ENCODE measurements at places on chromosomes 7 and 10. TPM values are rescaled to one million over a fixed set of nuclear protein-coding genes. Genes with fewer than 3 reads are reported as not detected.

Gene ARHGAP12
- 15.0 TPM for total RNA-seq

Gene NPFFR1
- not detected for total RNA-seq

Gene FXYD4
- not detected for total RNA-seq

Gene THSD7A
- not detected for total RNA-seq

Gene CFTR
- total RNA-seq = not detected

Gene ZNF22
- total RNA-seq = 53.2 TPM

Gene UNCX
- total RNA-seq = not detected

Gene SLC26A4
- total RNA-seq = 0.19 TPM

Gene PRPS1L1
- not detected for total RNA-seq

Gene ZNF37A
- total RNA-seq = 18.0 TPM

Gene TRIM73
- 0.22 TPM for total RNA-seq

Gene AKR1D1
- not detected for total RNA-seq

Gene MSMB
- not detected for total RNA-seq

Gene CUX1
- 92.4 TPM for total RNA-seq

- H3K27ac ChIP-seq = no peak overlapping the region
- H3K36me3 ChIP-seq = no peaks in the 10 kb centered on the region
- H3K27me3 ChIP-seq = no peaks in the 10 kb centered on the region
- no peaks in the 10 kb centered on the region for H3K4me1 ChIP-seq
These were observed 190.8 kb downstream of the TRIL start for GRCh38 chr7:28767356-28767755.

- no peak overlapping the region for H3K4me3 ChIP-seq
- no peaks in the 10 kb centered on the region for H3K27me3 ChIP-seq
- no peaks in the 10 kb centered on the region for H3K4me1 ChIP-seq
- no peak for DNase-seq
These were observed 58.9 kb downstream of the PIP4K2A start for GRCh38 chr10:22655312-22655981.

GRCh38 chr7:150974468-150975391, 3.4 kb downstream of the KCNH2 start:
- H3K27me3 ChIP-seq = no peaks in the 10 kb centered on the region
- H3K4me1 ChIP-seq = peaks cover 31% of the 10 kb centered on the region
- no peak overlapping the region for H3K27ac ChIP-seq
- peak overlapping the region; percentile 73 for H3K4me3 ChIP-seq
- DNase-seq = peak; percentile 86

DNA sequence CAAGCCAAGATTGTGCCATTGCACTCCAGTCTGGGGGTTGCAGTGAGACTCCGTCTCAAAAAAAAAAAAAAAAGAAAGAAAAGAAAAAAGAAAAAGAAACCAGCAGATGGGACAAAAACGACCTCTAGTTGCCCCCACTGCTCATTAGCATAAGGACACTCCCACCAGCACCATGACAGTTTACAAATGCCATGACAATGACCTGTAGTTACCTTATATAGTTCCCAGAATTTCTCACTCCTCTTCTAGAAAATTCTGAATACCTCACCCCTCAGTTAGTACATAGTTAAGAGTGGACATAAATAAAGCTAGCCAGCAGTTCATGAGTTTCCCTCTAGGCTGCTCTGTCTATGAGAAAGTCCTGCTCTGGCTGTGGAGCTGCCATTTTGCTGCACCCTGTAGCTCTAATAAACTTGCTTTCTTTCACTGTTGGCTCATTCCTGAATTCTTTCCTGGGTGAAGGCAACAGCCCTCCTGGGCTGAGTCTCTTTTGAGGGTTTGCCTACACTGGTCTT, 276.8 kb upstream of the AKR1E2 start:
- no peaks in the 10 kb centered on the region for H3K36me3 ChIP-seq
- H3K4me1 ChIP-seq = no peaks in the 10 kb centered on the region
- DNase-seq = no peak

- DNase-seq = no peak
- no peak overlapping the region for H3K27ac ChIP-seq
- H3K4me3 ChIP-seq = no peak overlapping the region
- no peaks in the 10 kb centered on the region for H3K4me1 ChIP-seq
- H3K27me3 ChIP-seq = no peaks in the 10 kb centered on the region
These were observed 120.7 kb downstream of the TRRAP start for GRCh38 chr7:98998821-98999725.

DNA sequence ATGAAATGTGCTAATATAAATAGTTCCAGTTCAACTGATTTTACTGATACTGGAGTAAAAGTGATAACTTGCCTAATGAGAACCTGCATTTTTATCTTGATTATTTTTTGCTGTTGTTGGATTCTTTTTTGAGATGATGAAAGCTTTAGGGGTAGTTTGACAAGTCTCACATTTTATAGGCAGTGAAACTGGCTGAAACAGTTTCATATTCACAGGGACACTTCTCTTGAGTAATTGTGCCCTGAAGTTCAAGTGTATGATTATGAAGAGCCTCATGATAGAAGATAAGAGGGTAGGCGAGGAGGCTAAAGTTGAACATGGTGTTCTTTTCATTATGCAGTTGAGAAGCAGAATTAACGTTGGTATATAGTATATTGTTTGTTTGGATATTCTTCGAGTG, 5.1 kb downstream of the AUTS2 start:
- DNase-seq = no peak
- 0 out of 2 replicates have a peak, but pooled peaks cover 4% of the 10 kb centered on the region for H3K27me3 ChIP-seq
- no peak overlapping the region for H3K27ac ChIP-seq
- no peak overlapping the region for H3K4me3 ChIP-seq
- H3K4me1 ChIP-seq = peaks cover 31% of the 10 kb centered on the region
- H3K36me3 ChIP-seq = no peaks in the 10 kb centered on the region

GRCh38 chr10:122460891-122461293, 461 bp upstream of the HTRA1 start:
- no peaks in the 10 kb centered on the region for H3K27me3 ChIP-seq
- H3K4me1 ChIP-seq = no peaks in the 10 kb centered on the region
- no peak overlapping the region for H3K27ac ChIP-seq
- no peak overlapping the region for H3K4me3 ChIP-seq
- DNase-seq = no peak

GRCh38 chr10:88256886-88257285, 326.2 kb downstream of the RNLS start:
- no peaks in the 10 kb centered on the region for H3K27me3 ChIP-seq
- no peak overlapping the region for H3K27ac ChIP-seq
- no peak overlapping the region for H3K4me3 ChIP-seq
- H3K4me1 ChIP-seq = no peaks in the 10 kb centered on the region
- no peak for DNase-seq

DNA sequence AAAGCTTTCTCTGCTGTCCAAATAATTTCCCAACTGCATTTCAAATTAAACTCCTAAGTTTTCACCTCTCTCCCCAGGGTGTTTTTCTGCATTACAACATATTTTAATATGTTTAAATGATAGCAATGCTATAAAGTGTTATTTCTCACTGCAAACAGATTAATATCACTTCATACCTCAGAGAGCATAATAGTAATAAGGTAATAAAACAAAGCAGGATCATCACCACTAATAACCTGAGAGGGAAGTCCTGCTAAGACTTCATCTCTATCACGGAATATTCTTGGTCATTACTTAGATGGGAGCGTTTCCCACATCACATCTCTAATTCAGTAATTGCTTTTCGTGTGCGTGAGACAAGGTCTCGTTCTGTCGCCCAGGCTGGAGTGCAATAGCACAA, 168.8 kb downstream of the PARD3 start:
- no peaks in the 10 kb centered on the region for H3K4me1 ChIP-seq
- no peak for DNase-seq
- no peak overlapping the region for H3K27ac ChIP-seq

DNA sequence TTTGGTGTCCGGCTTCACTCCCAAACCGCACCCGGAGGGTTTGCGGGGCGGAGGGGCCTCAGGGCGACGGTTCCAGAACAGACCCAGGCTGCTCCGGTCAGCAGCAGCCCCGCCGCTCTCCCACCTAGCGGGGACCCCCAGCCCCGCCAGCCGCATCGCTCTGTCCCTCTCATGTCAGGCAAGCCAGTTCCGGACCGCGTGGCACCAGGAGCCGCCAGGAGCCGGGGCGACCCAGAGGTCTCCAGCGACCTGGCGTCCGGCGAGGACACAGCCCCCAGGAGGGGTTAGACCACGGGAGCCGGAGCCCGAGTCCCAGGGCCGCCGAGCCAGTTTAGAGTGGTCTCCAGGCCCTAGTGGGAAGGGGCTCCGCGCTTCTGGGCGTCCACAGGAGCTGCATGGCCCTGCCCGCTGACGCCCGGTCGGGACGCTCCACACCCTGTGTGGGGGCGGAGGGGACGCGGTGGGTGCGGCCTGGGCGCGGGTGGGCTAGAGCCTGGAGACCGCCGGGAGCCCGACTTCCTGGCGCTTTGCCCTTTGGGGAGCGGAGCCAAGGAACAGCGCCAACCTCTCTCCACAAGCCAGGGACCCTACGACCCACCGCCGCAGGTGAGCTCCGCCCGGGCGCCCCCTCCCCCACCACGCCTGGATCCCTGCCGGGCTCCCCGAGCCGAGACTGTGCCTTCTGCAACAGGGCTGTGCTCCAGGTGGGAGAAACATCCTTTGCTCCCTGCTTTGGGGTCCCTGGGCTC, 43.4 kb downstream of the ZNF117 start:
- no peak overlapping the region for H3K4me3 ChIP-seq
- no peak for DNase-seq
- no peaks in the 10 kb centered on the region for H3K36me3 ChIP-seq
- no peaks in the 10 kb centered on the region for H3K4me1 ChIP-seq

DNA sequence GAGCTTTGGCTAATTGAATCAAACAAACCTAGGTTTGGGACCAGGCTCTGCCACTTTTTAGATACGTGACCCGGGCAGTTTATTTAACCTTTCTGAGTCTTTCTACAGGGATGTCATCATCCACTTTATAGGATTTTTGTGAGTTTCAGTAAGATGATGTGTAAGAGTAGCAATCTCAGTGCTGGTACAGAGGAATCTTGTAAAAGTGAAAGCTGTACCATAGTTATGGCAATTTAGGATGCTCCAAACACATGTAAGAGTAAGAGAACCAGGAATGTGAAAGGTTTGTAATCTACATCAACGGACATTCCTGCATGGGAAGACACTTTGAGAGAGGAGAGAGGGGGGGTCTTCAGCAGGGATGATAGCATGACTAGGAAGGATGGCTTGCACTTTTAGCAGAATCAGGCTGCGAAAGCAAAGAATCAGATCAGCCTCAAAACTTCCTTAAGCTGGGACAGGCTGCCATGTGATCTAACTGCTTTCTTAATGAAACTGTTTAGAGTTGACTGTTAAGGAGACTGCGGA, 968 bp downstream of the NOLC1 start:
- peak overlapping the region; percentile 94 for H3K4me3 ChIP-seq
- peaks cover 13% of the 10 kb centered on the region for H3K4me1 ChIP-seq
- DNase-seq = no peak
- no peaks in the 10 kb centered on the region for H3K27me3 ChIP-seq
- H3K27ac ChIP-seq = peak overlapping the region; percentile 70
- H3K36me3 ChIP-seq = peaks cover 12% of the 10 kb centered on the region

GRCh38 chr7:78207269-78207668, 408.7 kb downstream of the PHTF2 start:
- no peaks in the 10 kb centered on the region for H3K4me1 ChIP-seq
- H3K27me3 ChIP-seq = no peaks in the 10 kb centered on the region
- no peak overlapping the region for H3K27ac ChIP-seq
- H3K4me3 ChIP-seq = no peak overlapping the region
- DNase-seq = no peak

GRCh38 chr7:12635830-12636229, 51.6 kb upstream of the ARL4A start:
- no peaks in the 10 kb centered on the region for H3K27me3 ChIP-seq
- H3K4me1 ChIP-seq = no peaks in the 10 kb centered on the region
- no peak overlapping the region for H3K27ac ChIP-seq
- no peak overlapping the region for H3K4me3 ChIP-seq
- DNase-seq = no peak
- H3K36me3 ChIP-seq = no peaks in the 10 kb centered on the region

DNA sequence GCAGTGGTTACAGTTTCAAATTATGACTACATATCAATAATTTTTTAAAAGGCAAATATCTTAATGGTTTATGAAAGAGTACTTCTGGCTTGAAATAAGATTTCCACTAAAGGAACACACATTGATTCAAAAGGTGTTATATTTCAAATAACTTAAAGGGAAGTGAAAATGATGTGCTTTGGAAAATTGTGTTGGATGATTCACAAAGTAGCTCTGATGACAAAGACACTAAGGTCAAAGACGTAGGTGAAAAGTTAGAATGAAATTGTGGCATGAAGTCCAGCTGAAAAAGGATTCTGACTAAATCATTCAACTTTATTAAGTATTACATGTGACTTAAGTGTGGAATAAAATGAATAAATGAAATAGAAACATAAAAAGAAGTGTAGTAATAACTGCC, 20.8 kb upstream of the OR2A5 start:
- no peak overlapping the region for H3K27ac ChIP-seq
- H3K27me3 ChIP-seq = no peaks in the 10 kb centered on the region
- DNase-seq = no peak
- H3K4me3 ChIP-seq = no peak overlapping the region
- no peaks in the 10 kb centered on the region for H3K4me1 ChIP-seq
- H3K36me3 ChIP-seq = no peaks in the 10 kb centered on the region

GRCh38 chr7:158997110-158997453, 140.7 kb downstream of the DYNC2I1 start:
- H3K4me1 ChIP-seq = no peaks in the 10 kb centered on the region
- H3K27ac ChIP-seq = no peak overlapping the region
- H3K4me3 ChIP-seq = no peak overlapping the region

- H3K27me3 ChIP-seq = no peaks in the 10 kb centered on the region
- DNase-seq = no peak
- H3K36me3 ChIP-seq = no peaks in the 10 kb centered on the region
- no peak overlapping the region for H3K27ac ChIP-seq
- H3K4me3 ChIP-seq = no peak overlapping the region
These were observed 7.1 kb downstream of the HECW1 start for GRCh38 chr7:43119371-43120075.

GRCh38 chr7:15669443-15670090, 16.9 kb downstream of the MEOX2 start:
- no peaks in the 10 kb centered on the region for H3K27me3 ChIP-seq
- DNase-seq = no peak
- H3K27ac ChIP-seq = no peak overlapping the region
- no peaks in the 10 kb centered on the region for H3K4me1 ChIP-seq
- no peaks in the 10 kb centered on the region for H3K36me3 ChIP-seq

GRCh38 chr7:129707910-129708499, 96.5 kb downstream of the NRF1 start:
- H3K27me3 ChIP-seq = no peaks in the 10 kb centered on the region
- H3K27ac ChIP-seq = no peak overlapping the region
- DNase-seq = no peak
- no peaks in the 10 kb centered on the region for H3K4me1 ChIP-seq
- H3K36me3 ChIP-seq = peaks cover 8% of the 10 kb centered on the region

GRCh38 chr10:12975266-12975665, 26.2 kb downstream of the CCDC3 start:
- H3K36me3 ChIP-seq = no peaks in the 10 kb centered on the region
- no peaks in the 10 kb centered on the region for H3K27me3 ChIP-seq
- H3K4me1 ChIP-seq = peaks cover 73% of the 10 kb centered on the region
- H3K4me3 ChIP-seq = peak overlapping the region; percentile 59
- peak; percentile 80 for DNase-seq

GRCh38 chr10:6022660-6023059, 39.5 kb downstream of the IL2RA start:
- no peaks in the 10 kb centered on the region for H3K4me1 ChIP-seq
- 0 out of 2 replicates have a peak, but pooled peaks cover 2% of the 10 kb centered on the region for H3K27me3 ChIP-seq
- DNase-seq = no peak
- no peaks in the 10 kb centered on the region for H3K36me3 ChIP-seq
- H3K27ac ChIP-seq = no peak overlapping the region
- H3K4me3 ChIP-seq = no peak overlapping the region

- H3K27me3 ChIP-seq = no peaks in the 10 kb centered on the region
- DNase-seq = no peak
- H3K27ac ChIP-seq = no peak overlapping the region
- no peaks in the 10 kb centered on the region for H3K36me3 ChIP-seq
- no peaks in the 10 kb centered on the region for H3K4me1 ChIP-seq
- no peak overlapping the region for H3K4me3 ChIP-seq
These were observed 15.7 kb upstream of the SGCE start for GRCh38 chr7:94671444-94672235.
